H9 (cell line): ENCODE measurements at places on chromosomes 6 and 20. TPM values are rescaled to one million over a fixed set of nuclear protein-coding genes. Genes with fewer than 3 reads are reported as not detected.
A peak's percentile ranks its signal among the peaks of the same experiment; 100 is the strongest.

GRCh38 chr6:148776321-148777308 is 29.8 kb downstream of the UST start:
- no peak overlapping the region for H3K27ac ChIP-seq
- H3K27me3 ChIP-seq, result no peaks in the 10 kb centered on the region
- H3K4me1 ChIP-seq, result peaks cover 2% of the 10 kb centered on the region; the same call in 1 of the 2 replicates
- H3K36me3 ChIP-seq, result peaks cover 3% of the 10 kb centered on the region
- H3K4me3 ChIP-seq, result no peak overlapping the region
- no peak for DNase-seq

- no peaks in the 10 kb centered on the region for H3K27me3 ChIP-seq
- no peaks in the 10 kb centered on the region for H3K4me1 ChIP-seq
- no peak overlapping the region for H3K4me3 ChIP-seq
- H3K27ac ChIP-seq, result no peak overlapping the region
- no peak for DNase-seq
Observed at GRCh38 chr6:5338177-5338960, 77.1 kb downstream of the FARS2 start.

DNA sequence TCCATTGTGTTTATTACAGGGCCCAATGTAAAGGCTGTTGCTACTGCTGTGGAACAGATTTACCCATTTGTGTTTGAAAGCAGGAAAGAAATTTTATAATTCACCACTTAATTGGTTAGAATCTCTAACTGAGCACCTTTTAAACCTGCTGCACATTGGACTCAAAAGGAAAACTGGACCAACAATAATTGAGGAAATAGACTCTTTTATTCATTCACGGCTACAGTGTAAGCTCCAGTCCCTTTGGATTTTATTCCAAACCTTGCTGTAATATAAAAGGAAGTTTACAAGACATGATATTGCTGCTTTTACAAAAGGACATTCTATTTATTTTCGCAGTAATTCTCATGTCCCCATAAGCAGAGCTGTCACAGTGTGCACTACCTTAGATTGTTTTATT is 33.9 kb downstream of the TBPL1 start:
- peaks cover 5% of the 10 kb centered on the region; the same call in 2 of the 3 replicates for H3K36me3 ChIP-seq
- DNase-seq, result no peak
- H3K27me3 ChIP-seq, result no peaks in the 10 kb centered on the region
- H3K4me1 ChIP-seq, result peaks cover 7% of the 10 kb centered on the region
- H3K27ac ChIP-seq, result no peak overlapping the region

DNA sequence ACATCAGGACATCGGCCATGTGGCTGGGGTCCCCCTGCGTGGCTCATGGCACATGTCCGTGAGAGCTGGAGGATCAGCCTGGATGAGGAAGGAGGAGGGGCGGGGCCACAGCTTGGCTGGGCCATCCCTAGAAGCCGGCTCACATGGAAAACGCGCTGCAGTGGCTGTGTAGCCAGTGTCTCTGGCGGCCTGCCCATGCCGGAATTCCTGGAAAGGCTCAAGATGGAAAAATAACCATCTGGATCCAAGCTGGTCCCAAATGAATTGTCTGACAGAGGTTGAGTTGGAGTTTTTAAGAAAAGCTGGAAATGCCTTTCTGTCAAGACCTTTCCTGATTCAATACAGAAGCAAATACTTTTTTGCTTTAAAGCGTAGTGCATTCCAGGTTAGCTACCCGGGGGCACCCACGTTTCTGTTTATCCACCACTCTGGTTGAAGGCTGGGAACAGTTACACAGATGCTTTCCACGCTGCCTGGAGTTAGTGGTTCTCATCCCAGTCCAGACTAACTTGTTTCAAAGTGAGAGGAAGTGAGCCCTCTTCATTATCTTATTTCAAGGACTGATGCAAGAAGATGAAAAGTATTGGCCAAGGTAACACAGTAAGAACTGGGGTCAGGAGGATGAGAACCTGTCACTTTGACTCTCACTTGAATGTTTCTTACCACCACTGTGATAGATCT is 99.0 kb downstream of the GMPR start:
- no peak overlapping the region for H3K4me3 ChIP-seq
- H3K4me1 ChIP-seq, result no peaks in the 10 kb centered on the region
- no peak overlapping the region for H3K27ac ChIP-seq
- DNase-seq, result no peak

DNA sequence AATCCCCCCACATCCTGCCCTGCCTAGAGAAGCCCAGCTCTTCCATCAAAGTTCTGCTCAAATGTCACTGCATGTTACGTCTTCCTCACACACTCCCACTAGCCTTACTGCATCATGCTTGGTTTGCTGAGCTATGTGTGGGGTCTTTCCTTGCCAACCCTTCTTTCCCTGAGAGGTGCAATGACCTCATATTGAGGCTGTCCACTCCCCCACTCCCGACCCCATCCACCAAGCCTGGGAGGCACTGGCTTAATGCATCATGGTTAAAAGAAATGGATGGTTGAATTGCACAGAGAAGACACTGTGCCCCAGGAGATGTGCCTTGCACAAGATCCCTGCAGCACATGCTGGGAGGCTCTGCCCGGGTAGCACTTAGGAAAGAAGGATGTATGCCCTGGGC is 7.7 kb upstream of the IRF4 start:
- no peak overlapping the region for H3K27ac ChIP-seq
- H3K27me3 ChIP-seq, result no peaks in the 10 kb centered on the region
- H3K36me3 ChIP-seq, result peaks cover 5% of the 10 kb centered on the region
- no peaks in the 10 kb centered on the region for H3K4me1 ChIP-seq
- no peak for DNase-seq

DNA sequence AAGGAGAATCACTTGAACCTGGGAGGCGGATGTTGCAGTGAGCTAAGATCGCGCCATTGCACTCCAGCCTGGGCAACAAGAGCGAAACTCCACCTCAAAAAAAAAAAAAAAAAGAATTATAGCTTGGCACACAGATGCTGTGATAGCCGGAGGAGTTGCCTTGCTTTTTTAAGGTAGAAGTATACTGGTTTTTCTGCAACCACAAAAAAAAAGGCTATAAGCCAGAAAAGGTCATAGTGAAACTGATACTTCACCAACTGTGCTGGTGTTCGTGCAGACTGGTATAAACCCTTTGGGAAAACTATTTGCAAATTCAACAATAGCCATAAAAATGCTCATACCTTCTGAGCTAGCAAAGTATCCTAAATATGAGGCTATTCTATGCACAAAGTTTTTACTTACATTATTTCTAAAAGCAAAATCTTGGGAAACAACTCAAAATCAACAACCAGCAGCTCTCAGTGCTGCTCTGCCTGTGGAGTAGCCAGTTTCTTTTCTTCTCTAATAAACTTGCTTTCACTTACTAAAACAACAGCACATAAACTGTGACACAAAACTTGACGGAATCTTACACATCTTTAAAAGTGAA is 44.0 kb downstream of the B4GALT5 start:
- DNase-seq, result no peak
- H3K36me3 ChIP-seq, result peaks cover 4% of the 10 kb centered on the region; the same call in 1 of the 2 replicates
- no peak overlapping the region for H3K27ac ChIP-seq
- H3K27me3 ChIP-seq, result no peaks in the 10 kb centered on the region

DNA sequence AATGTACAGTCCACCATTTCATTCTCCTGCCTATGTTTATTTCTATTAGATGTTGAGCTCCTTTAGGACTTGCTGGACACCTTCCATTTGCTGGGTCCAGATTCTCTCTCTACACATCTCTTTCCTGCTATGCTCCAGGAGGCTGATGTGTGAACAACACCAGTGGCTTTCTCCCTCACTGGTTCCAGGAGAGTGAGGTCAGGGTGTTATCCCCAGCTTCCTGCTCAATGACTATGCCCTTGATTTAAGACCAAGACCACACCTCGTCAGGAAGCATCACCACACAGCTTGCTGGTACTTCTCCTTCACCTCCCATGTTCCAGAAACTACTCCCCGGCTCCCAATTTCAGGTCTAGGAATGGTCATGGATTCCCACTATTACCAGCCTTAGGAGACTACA is 31.3 kb upstream of the E2F3 start:
- H3K4me3 ChIP-seq, result no peak overlapping the region
- no peaks in the 10 kb centered on the region for H3K27me3 ChIP-seq
- H3K36me3 ChIP-seq, result no peaks in the 10 kb centered on the region
- H3K4me1 ChIP-seq, result no peaks in the 10 kb centered on the region
- no peak overlapping the region for H3K27ac ChIP-seq

DNA sequence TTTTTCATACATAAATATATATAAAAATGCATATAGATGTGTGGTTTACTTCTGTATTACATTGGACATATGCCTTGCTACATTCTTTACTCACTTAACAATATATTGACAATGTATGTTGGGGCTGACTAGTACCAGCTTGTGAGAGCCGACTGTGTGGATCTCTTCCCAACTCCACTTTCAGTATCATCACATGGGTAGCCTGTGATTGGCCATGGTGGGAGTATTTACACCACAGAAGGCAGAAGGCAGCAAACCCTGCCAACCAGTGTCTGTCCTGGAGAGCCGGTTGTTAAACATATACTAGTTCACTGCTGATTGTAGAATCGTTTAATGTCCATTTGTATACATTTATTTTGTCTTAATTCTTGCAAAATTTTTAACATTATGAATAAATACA is 638.7 kb downstream of the DHX35 start:
- peaks cover 3% of the 10 kb centered on the region; the same call in 1 of the 2 replicates for H3K4me1 ChIP-seq
- no peak for DNase-seq
- no peak overlapping the region for H3K27ac ChIP-seq
- H3K4me3 ChIP-seq, result no peak overlapping the region
- no peaks in the 10 kb centered on the region for H3K36me3 ChIP-seq

GRCh38 chr20:51318058-51318949 is 224.2 kb downstream of the NFATC2 start:
- H3K4me3 ChIP-seq, result no peak overlapping the region
- DNase-seq, result peak; percentile 91
- H3K36me3 ChIP-seq, result peaks cover 3% of the 10 kb centered on the region; the same call in 2 of the 3 replicates
- no peak overlapping the region for H3K27ac ChIP-seq

DNA sequence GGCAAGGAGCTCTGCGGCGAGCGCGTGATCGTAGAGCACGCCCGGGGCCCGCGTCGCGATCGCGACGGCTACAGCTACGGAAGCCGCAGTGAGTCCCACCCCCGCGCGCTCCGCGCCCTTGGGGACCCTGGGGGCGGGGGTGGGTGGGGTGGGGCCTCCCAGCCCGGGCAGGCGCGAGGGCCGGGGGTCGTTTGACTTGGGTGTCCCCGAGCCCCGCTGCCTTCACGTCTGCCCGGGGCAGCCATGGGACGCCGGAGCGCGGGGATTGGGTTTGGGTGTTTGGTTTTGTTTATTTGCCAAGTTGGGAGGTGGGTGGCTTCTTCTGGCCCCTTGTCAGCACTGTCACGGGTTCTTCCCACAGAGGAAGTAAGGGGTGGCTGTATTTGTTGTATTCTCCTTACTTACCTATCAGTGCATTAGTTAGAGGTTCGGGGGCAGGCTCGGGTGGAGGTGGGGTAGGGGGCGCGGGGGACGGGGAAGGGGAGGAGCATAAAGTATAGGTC is 777 bp downstream of the SRSF6 start:
- H3K27ac ChIP-seq, result no peak overlapping the region
- DNase-seq, result peak; percentile 51
- peaks cover 50% of the 10 kb centered on the region for H3K36me3 ChIP-seq
- no peaks in the 10 kb centered on the region for H3K27me3 ChIP-seq
- 0 out of 2 replicates have a peak, but pooled peaks cover 2% of the 10 kb centered on the region for H3K4me1 ChIP-seq

DNA sequence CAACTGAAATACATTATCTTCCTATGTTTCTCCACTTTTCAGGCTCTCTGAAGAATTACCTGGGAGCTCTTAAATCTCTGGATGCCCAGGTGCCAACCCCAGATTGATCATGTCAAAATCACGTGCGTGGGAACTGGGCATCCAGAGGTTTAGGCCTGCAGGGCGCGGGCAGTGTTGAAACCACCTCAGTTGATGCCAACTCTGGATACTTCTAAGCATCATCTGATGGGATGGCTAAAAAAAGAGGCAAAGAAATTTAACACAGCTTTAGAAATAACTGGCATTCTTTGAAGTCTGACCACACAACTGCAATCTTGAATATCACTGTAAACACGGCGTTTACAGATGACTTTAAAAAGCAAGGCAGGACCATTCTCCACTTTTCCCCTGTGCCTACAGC is 41.9 kb downstream of the PTGIS start:
- peaks cover 43% of the 10 kb centered on the region for H3K36me3 ChIP-seq
- no peaks in the 10 kb centered on the region for H3K27me3 ChIP-seq
- H3K4me3 ChIP-seq, result no peak overlapping the region
- H3K4me1 ChIP-seq, result no peaks in the 10 kb centered on the region

DNA sequence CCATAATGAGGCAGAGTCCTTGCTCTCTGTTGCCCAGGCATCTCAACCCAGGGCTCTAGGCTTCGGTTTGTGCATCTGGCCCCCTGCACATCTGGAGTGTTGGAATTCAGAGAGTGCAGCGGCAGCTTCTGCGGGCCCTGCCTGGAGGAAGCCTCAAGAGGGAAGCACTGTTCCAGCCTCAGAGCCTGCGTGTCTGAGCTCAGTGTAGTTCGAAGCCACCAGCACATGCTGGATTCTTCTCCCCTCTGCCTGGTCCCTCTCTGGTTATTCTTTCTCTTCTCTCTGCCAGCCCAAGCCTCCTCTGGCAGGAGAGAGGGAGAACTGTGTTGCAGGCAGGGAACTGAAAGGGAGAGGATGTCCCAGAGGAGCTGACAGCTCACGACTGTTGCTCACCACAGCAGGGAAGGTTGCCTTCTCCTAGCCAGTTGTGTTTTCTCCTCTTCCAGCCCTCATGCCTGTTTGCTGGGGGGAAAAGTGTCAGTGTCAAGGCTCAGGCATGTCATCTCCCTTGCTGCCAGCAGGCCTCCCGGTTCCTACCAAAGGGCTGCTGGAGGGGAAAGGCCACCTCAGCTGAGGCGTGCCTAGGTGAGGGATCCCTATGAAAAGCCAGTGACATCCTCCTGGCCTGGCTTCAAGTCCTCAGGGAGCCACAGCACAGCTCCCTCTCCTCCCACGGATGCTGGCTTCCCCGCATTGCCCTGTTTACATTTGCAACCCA is 126.0 kb upstream of the LRFN2 start:
- H3K4me3 ChIP-seq, result no peak overlapping the region
- DNase-seq, result no peak
- H3K27ac ChIP-seq, result no peak overlapping the region
- H3K4me1 ChIP-seq, result no peaks in the 10 kb centered on the region
- peaks cover 9% of the 10 kb centered on the region for H3K36me3 ChIP-seq
- H3K27me3 ChIP-seq, result no peaks in the 10 kb centered on the region

Gene BPIFB4
- not detected in 2 replicates for total RNA-seq

Gene LBP
- 0.35 and 0.52 TPM in 2 replicates for total RNA-seq

Gene IL17A
- total RNA-seq, result not detected in 2 replicates

Gene LY6G5C
- 1.8 and 2.2 TPM in 2 replicates for total RNA-seq

Gene PBOV1
- total RNA-seq, result not detected in 2 replicates

Gene TINAG
- total RNA-seq, result not detected in 2 replicates

Gene C20orf141
- not detected in 2 replicates for total RNA-seq

Gene CUL7
- 23.5 and 24.5 TPM in 2 replicates for total RNA-seq
